ENCODE measurements at places on chromosomes 12 and 14. TPM values are rescaled to one million over a fixed set of nuclear protein-coding genes. Genes with fewer than 3 reads are reported as not detected.

DNA sequence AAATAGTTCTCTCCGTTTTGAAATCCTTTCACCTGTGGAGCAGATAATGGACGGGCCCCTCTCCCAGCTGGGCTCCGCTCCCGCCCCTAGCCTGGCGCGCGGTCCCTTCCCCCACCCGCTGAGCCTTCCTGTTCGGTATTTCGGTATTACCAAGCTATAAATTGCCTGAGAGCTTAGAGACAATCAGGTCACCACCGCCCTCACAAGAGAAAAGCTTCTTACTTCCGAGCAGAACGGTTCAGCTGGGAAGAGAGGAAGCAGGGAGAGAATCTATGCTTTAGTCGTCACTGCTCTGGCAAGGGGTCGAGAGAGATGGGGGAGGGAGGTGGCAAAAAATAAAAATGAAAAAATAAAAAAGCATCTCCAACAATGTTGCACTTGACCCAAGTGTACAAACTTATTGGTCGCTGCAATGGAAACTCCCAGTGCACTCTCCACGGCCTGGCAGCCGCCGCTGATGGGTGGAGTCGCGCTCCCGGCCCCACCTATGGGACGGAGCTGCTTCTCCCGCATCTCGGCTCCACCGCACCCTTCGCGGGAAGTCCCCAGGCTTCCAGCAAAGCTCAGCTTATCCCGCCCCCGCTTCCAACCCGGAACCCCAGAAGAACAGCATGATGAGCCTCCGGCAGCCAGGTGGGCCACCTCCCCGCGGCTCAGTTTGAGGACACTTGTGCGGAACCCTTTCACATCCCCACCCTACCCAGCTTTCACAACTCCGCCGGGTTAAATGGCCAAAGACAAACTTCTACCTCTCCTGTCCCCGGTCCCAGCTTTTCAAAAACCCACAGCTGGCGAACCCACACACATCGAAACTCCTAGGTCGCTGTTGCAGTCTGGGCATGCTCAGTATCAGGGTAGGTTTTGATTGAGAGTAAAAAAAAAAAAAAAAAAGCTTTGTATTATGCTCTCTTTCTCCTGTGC is 832 bp upstream of the SYT1 start:
- peak; percentile 66 for DNase-seq

Gene TSPAN19
- total RNA-seq: 0.59 TPM

DNA sequence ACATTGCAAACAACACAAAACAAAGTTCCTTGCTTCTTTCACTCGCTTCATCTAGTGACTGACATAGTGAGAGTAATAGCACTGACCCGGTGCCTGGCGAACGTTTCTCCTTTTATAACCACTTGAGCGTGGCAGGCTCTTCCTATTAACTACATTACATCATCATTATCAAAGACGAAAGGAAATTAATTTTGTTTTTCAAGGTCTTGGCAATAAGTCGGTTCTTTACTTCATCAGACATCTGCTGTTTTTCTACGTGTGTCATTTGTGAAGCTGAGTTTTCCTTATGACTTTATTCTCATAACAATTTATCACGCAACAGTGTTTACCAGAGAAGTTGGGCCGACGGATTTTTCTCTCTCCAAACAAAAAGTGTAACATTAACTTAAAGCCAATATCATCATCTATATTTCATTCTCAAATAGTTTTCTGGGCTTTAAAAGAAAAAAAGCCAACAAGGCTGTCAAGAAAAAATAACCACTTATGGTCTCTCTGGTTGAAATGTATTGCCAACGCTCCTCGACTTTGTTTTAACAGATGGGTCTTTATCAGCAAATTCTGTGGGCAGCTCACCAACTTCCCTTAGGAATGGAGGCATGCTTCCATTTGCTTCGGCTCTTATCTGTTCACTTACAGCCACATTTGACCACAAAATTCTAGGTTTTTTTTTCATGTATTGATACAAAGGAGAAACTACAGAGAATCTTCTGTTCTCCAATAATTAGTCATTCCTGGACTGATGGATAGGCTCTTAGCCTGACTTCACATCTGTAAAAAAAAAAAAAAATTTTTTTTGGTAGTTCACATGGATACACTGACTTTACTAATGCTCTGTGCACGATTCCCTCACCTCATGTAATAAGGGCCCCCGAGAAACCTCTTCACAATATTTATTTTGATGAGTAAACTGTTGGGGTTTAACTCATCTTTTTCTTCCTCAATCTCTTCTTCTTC is 97.1 kb upstream of the CDKN3 start:
- no peak for DNase-seq

- no peak for DNase-seq
These were observed 315 bp downstream of the LTB4R2 start for GRCh38 chr14:24310265-24310645.
